Gastrocnemius medialis (tissue), 4 donors: ENCODE measurements at places on chromosomes 3 and 15. TPM values are rescaled to one million over a fixed set of nuclear protein-coding genes. Genes with fewer than 3 reads are reported as not detected.

DNA sequence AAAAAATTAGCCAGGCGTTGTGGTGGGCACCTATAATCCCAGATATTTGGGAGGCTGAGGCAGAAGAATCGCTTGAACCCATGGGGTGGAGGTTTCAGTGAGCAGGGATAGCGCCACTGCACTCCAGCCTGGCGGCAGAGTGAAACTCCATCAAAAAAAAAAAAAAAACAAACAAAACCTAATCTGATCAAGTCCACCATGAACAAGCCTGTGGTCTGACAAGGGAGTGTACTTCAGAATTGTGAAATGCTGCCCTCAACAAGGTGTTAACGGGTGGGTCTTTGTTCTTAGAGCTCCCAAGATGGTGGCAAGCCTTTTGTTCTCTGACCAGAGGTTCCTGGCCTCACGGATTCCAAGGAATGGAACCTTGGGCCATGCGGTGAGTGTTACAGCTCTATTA, 24.2 kb upstream of the SLC30A4 start:
- no peak for DNase-seq

Gene CCDC39
- total RNA-seq, result 1.2 TPM

DNA sequence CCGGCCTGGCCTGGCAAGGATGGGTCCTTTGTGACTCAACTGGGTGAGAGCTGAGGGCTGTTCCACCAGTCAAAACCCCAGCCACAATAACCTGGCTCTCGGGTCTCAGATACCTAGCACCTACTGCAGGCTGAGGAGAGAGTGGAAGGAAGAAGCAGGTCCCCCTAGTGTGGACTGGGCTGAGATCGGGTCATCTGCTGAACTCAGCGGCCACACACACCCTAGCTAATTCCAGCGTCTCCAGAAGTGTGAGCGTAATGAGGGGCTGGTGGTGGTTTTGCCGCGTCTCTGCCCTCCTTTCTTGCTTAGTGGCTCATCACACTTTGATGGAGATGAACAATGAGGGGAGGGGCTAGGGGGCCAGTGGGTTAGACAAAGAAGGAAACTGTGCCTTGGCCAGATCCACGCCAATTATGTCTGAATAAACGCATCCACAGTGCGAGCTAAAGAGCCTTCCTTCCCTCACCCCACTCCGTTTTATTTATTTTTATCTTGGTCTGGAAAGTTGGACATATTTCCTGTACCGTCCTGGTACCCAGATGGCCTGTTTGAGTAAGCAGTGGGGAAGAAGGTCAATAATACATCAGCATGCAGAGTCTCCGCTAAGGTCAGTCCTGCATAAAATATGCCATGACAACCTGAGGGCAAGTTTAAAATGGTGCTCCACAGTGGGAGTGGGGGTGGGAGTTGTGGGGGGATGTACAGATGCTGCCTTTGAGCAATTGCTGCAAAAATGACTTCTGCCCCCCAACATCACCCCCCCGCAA, 370.0 kb downstream of the WDR72 start:
- no peak for DNase-seq

- no peak for DNase-seq
These were observed 17.4 kb upstream of the MINDY4B start for GRCh38 chr3:150922611-150923010.

DNA sequence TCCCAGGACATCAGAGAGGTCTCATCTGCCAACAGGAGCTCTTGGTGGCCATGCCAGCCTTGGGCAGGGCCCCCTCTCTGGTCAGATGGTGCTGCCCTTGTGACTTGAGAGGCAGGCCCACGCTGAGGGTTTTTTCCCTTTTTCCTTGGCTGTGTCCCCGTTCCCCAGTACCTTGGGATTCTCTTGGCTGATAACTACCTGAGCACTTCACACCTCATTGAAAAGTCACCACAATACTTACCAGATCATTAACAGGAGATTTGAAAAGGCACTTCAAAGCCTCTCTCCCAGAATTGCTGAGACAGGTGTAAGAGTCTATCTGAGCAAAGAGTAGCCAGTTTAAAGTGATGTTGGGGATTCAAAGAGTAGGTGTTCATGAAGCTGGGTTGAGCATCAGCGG, 15.1 kb upstream of the TMEM158 start:
- DNase-seq, result no peak

GRCh38 chr15:58277333-58277732, 139.2 kb downstream of the AQP9 start:
- no peak for DNase-seq
